Epithelial cell of prostate (primary cell): ENCODE measurements at places on chromosomes 1 and 21.
A peak's percentile ranks its signal among the peaks of the same experiment; 100 is the strongest.

DNA sequence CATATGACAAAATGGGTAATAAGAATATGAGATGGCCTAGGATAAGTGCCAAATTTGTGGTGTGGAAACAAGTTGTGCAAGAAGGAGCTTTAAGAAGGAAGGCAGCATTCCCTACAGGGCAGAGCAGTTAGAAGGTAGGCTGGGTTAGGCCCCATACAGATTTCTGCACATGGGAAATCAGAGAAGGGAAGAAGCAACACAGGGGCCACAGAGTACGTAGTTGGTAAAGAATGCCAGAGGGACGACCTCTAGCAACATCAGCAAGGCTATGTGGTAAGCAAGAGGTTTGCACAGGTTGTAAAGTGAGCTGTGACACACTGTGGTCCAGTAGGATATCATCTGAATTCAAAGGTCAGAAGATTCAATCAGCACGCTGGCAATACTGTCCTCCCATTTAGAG, 765.6 kb upstream of the B3GALT2 start:
- DNase-seq: no peak

DNA sequence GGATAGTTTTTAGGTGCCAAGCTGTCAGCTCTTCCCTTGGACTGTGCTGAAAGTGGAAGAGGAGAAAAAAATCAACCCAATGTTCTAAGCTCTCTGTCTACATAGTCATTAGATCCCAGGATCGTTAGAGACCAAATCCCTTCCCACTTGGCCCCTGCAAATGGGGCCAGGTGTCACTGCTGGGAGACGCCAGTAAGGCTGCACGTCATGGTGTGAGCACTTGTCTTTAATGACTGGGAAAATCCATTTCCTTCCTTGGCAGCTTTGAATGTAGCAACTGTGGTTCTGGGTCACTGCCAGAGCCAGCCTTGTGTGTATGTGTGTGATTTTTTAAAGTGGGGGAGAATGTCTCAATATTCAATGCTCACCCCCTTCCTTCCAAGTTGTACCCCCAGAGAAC, 59.9 kb downstream of the MAN1C1 start:
- no peak for DNase-seq

GRCh38 chr1:185008838-185009237, 34.5 kb upstream of the NIBAN1 start:
- no peak for DNase-seq

DNA sequence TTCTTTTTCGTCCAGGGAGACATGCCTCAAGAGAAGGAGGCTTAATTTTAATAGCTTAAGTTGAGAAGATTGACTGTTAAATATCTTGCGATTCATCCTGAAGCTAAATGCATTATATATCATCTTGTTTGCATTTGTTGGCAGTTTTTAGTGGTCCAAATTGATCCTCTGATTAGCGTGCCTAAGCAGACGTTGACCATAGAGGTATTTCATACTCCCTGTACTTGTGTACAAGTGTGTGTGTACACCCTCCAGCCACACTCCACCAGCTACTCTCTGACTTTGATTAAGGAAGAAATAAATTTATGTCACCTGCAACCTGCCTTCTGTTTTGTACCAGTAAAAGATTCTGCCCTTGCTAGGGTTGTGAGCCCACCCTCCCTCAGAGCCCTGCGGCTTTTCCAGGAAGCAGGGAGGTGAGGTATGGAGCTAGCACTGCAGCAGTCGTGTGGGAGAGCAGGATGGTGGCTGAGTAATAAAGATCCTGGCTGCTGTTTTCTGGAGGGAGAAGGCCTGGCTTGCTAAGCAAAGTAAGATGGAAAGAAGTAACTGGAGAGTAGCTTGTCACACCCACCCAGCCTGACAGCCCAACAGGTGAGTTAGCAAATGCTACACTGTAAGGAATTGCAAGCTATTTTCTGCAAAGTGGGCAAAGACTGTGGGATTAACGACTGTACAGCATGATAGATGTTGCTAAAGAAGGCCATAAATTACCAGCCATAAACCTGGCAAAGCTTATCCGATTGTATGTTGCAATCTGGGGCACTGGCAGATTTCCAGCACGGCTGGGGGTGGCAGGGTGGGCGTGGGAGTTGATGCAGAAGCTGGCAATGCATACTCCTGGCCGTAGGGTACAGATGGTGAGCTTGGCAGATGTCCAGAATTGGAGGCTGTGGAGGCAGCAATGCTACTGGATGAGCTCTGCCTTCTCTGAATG, 170.2 kb downstream of the TNR start:
- DNase-seq: no peak

GRCh38 chr1:39370602-39371001, 120.8 kb upstream of the BMP8A start:
- DNase-seq: no peak

- no peak for DNase-seq
These were observed 56.0 kb upstream of the DPYD start for GRCh38 chr1:97976801-97977200.

DNA sequence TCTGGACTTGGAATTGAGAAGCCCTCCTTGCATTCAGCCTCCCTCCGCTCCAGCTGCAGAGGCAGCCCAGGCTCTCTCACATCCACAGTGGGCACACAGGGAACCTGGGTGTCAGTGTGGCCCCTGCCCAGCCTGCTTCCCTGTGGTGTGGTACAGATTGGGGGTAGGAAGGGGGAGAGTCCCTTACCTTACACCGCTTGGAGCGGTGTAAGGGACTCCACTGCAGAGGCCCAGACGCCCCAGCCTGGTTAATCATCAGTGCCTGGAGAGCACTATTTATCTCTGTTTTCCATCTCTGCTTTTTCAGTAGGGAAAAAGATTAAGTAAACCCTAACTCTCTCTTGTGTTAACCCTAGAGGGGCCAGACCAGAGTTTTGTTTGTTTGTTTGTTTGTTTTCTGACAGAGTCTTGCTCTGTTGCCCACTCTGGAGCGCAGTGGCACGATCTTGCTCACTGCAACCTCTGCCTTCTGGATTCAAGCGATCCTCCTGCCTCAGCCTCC, 803 bp upstream of the RHBG start:
- no peak for DNase-seq

DNA sequence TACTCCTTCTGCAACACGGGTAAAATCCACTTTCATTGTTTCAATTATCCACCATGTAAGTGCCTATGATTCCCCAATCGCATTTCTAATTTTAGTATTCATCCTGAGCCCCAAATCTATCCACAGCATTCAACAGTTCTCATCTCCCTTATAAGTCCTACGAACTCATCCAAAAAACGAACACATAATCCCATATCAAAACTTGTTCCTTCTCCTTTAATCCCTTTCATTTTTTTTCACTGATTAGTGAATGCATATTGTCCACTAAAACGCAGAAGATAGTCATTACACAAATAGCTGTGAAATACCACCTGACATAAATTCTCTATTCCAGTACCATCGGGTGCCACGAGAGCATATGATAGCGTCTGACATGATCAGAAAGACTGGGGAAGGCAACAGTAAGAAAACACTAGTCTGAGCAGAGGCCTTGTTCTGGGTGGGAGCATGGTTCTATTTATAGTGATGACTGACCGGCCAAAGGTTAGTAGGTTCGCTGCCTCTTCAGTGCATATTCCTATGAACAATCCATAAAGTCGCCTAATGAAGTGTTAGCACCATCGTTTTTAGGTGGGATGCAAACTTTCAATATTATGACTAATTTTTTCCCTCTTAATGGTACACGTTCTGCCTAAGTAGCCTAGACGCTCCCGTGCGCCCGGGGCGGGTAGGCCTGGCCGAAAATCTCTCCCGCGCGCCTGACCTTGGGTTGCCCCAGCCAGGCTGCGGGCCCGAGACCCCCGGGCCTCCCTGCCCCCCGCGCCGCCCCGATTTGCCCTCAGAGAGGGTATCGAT, 648 bp downstream of the ATP5PF start:
- no peak for DNase-seq

GRCh38 chr1:222413436-222413835, 134.5 kb downstream of the HHIPL2 start:
- DNase-seq: no peak

- DNase-seq: peak; percentile 63
These were observed 8.8 kb downstream of the MDM4 start for GRCh38 chr1:204524986-204525385.

DNA sequence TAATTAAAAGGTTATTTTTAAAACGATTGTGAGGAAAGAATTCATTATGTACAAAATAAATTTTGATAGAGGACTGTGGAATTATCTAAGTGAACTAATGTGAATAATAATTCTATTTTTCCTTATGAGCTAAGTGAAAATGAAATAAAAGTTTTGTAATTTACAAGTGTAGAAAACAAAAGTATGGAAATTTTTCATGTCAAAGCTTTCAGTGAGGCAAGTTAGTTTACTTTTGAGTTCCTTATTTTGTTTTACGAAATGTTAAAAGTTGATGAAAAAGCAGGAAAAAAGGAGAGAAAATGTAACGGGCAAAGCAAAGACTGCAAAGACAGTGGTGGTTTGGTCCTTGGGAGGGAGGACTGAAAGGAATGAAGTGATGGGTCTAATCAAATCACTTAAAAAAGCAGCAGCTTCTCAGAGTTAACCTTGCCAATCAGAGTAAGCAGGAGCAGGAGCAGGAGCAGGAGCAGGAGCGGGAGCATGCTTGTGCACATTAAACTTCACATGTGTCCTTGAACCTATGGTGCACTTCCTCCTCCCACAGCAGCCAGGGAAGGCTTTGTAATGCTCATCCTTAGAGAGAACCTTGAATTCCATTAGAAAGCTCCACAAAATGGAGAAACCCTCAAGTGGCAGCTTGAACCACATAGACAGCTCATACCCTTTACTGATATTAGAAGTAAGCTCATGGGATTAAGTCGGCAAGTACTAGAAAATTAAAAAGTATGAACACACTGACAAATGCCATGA, 133.4 kb downstream of the LHX4 start:
- no peak for DNase-seq

DNA sequence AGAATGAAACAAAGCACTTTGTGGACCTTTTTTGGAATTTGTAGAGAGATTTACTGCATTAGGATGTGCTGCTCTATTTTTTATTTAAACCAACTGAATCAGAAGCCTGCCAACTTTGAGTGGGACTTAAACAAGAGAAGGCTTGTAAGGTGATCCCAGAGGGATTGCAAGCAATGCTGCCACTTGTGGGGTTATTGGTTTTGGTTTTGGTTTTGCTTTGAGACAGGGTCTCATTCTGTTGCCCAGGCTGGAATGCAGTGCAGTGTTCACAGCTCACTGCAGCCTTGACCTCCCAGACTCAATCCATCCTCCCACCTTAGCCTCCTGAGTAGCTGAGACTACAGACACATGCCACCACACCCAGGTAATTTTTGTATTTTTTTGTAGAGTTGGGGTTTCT, 32.2 kb upstream of the GNG5 start:
- no peak for DNase-seq

DNA sequence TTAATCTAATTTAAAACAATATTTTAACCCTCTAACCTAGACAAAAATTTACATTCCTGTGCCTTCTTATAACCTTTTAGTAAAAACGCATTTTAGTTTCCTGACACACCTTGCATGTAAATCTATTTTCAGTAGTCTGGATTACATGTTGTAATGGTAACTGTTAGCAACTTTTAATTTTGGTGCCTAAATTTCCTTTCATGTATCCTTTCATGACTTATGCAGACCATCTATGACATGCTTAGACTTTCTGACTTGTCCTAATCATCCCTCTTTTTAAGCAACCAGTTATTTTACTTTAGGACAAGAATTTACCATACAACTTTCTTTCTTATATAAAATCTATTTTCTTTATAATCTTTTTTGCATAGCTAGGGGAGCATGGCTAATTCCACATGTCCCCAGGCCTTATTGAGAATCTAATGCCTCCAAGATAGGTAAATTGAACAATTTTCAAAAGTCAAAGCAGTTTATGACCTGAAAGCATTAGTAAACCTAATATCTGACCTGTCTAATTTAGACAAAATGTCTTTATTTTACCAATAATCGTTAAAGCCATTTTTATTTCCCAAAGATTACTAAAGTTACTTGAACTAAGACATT, 57.5 kb upstream of the IL12RB2 start:
- no peak for DNase-seq

- peak; percentile 36 for DNase-seq
These were observed 4.3 kb upstream of the MIIP start for GRCh38 chr1:12015001-12015491.

DNA sequence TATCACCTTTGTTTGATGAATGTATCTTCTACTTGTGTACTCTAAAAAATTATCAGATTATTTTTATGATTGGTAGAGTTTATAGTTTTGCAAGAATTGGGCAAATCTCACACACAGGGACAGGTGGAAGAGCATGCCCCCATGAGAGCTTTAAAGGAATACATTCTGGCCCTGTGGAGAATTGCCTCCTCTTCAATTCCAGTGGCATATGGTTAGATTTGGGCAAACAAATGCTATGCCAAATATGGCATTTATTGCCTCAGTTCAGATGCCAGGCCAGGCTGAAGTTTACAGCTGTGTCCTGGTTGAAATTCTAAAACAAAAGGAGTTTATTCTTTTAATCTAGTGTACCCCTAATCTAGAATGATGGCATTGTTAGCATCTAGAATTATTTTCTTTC, 162.4 kb upstream of the CACYBP start:
- DNase-seq: no peak

GRCh38 chr1:89754518-89754917, 66.3 kb upstream of the LRRC8D start:
- DNase-seq: no peak

- DNase-seq: no peak
These were observed 222.0 kb downstream of the OMA1 start for GRCh38 chr1:58324558-58324957.

GRCh38 chr21:37032293-37032692, 25.8 kb downstream of the RIPPLY3 start:
- no peak for DNase-seq

DNA sequence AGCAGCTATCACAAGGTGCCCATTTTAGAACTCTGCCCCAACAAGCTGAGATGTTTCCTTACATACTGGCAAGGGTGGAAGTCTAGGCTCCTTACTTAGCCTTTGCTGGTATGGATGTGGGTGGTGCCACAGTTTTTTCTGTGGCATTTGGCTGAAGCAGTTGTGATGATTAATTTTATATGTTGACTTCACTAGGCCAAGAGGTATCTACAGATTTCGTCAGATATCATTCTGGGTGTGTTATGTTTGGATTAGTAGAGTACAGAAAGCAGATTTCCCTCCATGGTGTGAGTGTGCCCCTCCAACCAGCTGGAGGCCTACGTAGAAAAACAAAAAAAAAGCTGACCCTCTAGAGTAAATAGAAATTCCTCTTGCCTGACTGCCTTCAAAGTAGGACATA, 317.0 kb downstream of the BARHL2 start:
- peak; percentile 53 for DNase-seq
